Hindlimb muscle (tissue), 1 donor: ENCODE measurements at places on chromosomes 3 and 15.

GRCh38 chr3:125024817-125025216 is 31.0 kb downstream of the HEG1 start:
- peak; percentile 53 for DNase-seq

DNA sequence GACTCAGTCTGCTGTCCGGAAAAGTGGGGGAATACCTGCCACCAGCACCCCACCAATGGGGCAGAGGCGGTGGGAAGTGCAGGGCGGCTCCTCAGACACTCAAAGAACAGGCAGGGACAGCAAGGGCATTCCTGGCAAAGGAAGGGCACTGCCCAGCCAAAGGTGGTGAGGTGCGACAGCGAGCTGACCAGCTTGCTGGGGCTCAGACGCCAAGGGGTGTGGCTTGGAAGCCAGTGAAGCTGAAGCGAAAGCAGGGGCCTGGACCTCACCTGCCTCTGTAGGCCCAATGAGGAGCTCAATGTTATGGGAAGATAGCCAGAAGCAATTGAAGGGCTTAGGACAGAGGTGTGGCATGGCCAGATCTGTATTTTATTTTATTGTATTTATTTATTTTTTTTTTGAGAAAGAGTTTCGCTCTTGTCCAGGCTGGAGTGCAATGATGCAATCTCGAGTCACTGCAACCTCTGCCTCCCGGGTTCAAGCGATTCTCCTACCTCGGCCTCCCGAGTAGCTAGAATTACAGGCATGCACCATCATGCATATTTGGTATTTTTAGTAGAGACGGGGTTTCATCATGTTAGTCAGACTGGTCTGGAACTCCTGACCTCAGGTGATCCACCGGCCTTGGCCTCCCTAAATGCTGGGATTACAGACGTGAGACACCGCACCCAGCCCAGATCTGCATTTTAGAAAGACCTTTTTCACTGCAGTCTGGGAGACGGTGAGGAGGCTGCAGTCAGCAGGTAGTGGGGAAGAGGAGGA is 4.4 kb upstream of the LMAN1L start:
- DNase-seq: no peak

GRCh38 chr3:69893274-69893673 is 106.3 kb upstream of the SAMMSON start:
- no peak for DNase-seq

DNA sequence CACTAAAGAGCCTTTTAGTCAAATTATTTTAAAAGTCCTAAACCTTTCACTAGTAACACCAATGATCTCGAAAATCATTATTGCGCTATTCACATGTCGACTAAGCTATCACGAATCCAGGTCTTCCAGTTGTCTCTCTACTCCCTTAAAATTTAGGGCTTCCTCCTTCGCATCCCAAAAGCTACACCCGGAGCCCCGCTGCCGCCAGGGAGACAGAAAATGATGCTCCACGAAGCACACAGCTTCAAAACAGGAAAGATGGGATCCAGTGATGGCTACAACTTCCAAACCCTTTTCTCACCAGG is 253 bp downstream of the IFT80 start:
- DNase-seq: no peak

GRCh38 chr15:68148039-68148438 is 57.1 kb downstream of the CALML4 start:
- DNase-seq: no peak

DNA sequence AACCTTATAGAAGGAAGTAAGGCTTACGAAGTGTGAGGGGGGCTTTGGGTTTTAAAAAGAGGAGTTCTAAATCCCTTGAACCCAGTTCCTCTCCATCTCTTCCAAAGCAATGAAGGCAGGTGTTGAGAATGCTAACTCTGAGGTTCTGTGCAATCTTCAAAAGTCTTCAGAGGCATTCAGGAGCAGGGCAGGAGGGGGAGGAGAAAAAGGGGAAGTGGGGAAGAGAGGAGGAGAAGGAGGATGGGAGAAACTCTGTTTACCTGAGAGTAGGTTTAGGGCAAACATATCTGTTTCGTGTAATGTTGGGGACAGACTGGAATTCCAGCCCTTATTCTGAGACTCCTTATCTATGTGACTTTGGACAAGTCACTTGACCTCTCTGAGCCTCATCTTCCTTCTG is 36.9 kb downstream of the FAM3D start:
- DNase-seq: no peak

- no peak for DNase-seq
Measured at GRCh38 chr3:139710212-139710611, 32.4 kb upstream of the NMNAT3 start.

GRCh38 chr15:34325368-34325767 is 12.2 kb downstream of the SLC12A6 start:
- DNase-seq: no peak

DNA sequence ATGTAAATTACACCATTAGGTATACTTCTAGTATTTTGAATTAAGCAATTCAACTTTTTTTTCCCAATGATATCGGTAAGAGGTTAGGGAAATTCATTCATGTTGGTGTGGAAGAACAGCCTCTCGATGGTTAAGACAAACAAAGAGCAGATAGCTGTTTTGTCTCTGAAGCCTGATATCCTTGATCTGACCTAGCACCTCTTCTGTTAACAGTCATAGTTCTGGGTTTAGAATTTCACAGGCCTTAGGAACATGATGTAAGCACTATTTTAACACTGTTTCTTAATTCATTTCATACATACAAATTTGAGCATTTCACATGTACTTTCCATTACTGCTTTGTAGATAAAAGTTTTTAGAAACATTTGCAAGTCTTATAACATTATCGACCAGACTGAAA is 367.5 kb upstream of the ZNF385D start:
- no peak for DNase-seq

DNA sequence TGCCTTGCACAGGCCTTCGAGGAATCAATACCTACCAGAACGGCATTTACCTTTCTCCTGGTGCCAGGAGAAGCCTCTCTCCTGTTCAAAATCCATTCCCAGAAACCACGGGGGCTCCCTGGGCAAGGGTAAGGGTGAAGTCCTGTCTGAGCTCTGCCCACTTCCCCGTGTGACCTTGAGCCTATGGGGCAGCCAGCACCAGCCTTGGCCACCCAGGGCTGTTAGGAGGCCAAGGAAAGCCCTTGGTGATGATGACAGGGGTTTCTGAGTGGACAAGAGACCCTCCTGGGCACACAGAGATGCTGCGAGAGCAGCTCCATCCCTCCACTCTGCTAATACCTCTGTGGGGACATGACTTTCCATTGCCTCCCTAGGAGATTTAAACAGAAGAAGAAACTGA is 5.9 kb downstream of the SCN5A start:
- DNase-seq: no peak

DNA sequence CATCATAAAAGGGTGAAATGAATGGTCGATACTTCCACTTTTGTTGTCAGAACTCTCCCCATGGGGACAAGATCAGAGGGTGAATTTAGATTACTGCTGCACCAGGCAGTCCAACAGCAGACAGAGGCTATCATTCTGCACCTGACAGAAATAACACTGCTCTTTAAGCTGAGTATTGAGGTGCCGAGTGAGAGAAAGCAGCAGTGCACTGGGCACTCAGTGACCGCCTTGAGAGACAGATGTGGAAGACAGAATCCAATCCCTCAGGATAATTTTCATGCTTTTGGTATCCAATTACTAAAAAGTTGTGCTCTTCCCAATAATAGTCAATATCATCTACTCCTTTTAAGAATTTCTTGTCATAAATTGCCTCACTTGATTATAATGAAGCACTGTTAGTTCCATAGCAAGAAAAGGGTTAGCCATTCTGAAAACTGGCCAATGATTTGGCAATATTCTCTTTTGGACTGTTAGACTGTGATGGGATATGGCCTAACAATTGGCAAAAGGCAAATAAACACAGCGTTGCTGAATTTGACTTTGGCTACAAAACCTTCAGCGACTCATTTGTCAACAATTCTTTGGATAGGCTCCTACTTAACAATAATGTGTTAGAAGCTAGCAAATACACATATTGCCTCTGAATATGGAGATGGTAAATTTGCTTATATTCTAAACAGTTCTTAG is 5.5 kb downstream of the FGF7 start:
- DNase-seq: no peak
